ENCODE measurements at places on chromosomes 16 and 17.

DNA sequence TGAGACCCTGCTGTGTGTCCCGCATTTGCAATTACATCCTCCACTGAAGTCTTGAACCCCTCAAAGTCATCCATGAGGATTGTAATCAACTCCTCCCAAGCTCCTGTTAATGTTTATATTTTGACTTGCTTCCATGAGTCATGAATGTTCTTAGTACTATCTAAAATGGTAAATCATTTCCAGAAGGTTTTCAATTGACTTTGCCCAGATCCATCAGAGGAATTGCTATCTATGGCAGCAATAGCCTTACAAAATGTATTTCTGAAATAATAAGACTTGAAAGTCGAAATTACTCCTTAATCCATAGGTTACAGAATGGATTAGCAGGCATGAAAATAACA lies 2.5 kb upstream of the C16orf87 start:
- no peak for DNase-seq

- DNase-seq = no peak
Observed at GRCh38 chr16:11636172-11636721, 32.0 kb upstream of the SNN start.

GRCh38 chr16:66898933-66899309 lies 18.6 kb downstream of the PDP2 start:
- no peak for DNase-seq

- no peak for DNase-seq
Observed at GRCh38 chr17:76735586-76736348, 1.4 kb downstream of the SRSF2 start.

GRCh38 chr17:164303-165235 lies 16.9 kb downstream of the DOC2B start:
- DNase-seq = no peak

- no peak for DNase-seq
Observed at GRCh38 chr17:30433514-30433913, 43.7 kb upstream of the GOSR1 start.

- no peak for DNase-seq
Observed at GRCh38 chr16:74447578-74447977, 26.3 kb upstream of the CLEC18B start.

DNA sequence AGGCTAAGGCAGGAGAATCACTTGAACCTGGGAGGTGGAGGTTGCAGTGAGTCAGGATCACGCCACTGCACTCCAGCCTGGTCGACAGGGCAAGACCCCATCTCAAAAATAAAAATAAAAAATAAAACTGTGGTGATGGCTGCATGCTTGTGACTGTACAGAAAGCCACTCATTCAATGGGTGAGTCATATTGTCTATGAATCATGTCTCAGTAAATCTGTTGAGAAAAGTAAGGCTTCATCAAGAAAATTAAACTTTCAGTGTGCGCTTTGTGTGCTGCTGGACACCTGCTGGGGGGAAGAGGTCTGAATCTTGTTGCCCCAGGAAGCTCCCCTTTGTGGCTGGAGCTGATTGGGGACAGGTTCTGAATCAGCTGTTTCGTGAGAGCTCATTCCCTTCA lies 11.3 kb downstream of the NUBP1 start:
- DNase-seq = no peak

- no peak for DNase-seq
Observed at GRCh38 chr17:292531-293382, 59.9 kb downstream of the RPH3AL start.

- no peak for DNase-seq
Observed at GRCh38 chr17:79664930-79665737, 54.3 kb upstream of the RBFOX3 start.

- no peak for DNase-seq
Observed at GRCh38 chr17:48490451-48490892, 40.3 kb downstream of the HOXB1 start.

DNA sequence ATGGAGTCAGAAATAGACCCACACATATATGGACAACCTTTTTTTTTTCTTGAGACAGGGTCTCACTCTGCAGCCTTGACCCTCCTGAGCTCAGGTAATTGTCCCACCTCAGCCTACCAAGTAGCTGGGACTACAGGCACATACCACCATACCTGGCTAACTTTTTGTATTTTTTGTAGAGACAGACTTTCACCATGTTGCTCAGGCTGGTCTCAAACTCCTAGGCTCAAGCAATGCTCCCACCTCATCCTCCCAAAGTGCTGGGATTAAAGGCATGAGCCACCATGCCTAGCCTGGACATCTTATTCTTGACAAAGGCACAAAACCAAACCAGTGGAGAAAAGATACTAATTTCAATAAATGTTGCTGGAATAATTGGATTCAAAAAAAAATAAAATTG lies 14.7 kb upstream of the NACA2 start:
- no peak for DNase-seq

DNA sequence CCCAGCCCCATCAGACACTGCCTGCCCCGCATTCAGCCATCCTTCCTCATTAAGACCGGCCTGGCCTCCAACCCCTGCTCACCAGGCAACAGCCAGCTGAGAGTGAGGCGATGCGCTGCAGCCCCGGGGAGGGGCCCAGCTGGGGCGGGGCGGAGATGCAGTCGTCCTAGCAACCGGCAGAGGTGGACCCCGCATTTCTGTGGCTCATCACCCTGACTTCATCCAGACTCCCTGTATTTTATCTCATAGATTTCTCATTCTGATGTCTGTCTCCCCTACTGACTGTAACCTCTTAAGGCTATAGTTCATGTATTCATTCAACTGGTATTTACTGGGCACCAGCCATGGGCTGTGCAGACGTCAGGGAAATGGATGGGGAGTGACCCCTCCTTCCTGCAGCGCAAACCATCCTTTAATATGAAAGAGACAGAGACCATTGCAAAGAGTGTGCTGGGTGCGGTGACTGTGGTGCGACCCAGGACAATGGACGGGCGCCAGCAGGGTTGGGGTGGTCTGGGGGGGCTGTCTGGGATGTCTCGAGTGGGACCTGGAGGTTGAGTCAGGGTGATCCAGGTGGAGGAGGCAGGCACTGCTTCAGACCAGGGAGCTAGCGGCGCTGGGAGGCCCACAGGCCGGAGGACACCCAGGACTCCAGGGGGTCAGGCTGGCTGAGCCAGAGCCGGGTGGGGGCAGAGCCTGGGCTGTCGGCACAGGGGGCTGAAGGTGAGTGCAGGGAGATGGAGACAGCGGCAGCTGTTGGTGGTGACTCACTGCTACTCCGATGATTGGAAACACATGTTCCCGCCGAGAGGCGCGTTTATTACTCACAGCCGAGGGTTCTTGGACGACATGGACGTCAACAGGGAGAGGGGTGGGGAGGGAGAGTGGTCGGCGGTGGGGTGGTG lies 10.5 kb upstream of the TIMP2 start:
- no peak for DNase-seq

GRCh38 chr17:81885454-81885853 lies 5.9 kb downstream of the ALYREF start:
- no peak for DNase-seq

GRCh38 chr17:14732211-14732610 lies 431.3 kb downstream of the HS3ST3B1 start:
- DNase-seq = no peak

DNA sequence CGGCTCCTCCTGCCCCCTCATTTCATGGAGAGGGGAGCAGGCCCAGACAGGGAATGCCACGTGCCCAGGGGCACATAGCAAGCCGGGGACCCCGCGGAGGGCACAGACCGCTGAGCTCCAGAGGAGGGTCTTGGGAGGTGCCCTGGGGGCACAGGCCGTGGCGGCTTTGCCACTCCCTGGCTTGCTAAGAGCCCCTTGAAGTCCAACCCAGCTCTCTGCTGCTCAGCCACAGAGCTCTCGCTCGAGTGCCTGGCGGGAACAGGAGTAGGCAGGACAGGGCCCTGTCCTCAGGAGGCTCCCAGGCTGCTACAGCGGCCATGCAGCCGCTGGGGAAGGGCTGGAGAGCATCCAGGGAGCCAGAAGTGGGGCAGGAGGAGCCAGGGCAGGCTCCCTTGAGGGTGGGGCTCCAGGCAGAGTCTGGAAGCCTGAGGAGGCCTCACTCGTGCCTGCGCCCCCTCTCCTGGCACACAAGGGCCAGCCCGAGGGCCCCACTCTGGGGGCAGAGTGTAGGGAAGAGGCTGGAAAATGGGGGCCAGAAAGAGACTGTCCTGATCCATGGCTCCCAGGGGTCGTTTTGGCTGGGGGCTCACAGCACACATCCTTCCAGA lies 4.4 kb upstream of the RAB26 start:
- no peak for DNase-seq

DNA sequence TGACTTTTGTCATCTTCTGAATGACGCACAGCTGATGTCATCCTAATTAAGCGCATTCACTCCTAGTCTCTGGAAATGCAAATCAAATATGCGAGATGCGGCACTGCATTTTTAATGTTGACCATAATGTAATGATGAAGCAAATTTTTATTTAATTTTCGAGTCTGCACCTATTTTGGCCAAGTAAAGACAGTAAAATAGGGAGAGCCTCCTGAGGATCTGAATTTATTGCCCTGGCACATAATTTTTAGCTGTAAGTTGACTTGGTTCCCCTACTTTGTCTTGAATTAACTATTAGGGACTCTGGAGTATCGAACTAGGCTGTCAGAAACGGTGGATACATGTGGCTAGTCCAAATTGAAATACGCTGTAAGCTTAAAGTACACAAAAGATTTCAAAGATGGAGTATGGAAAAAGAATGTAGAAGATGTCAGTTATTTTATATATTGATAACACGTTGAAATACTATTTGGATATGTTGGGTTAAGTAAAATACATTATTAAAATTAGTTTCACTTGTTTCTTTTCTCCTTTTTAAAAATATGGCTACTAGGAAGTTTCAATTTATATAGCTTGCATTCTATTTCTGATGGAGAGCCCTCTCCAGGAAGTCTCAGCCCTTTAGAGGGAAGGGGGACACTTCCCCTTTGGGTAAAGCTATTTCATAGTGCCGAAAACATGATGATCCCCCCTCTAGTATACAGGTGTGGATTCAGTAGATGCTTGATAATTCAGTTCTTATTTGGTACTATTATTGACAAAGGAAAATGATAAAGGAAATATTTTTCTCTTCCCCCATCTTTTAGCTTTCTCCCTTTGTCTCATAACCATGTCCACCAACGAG lies 991 bp downstream of the KPNA2 start:
- DNase-seq = no peak

GRCh38 chr17:29642171-29642611 lies 19.5 kb upstream of the CORO6 start:
- no peak for DNase-seq

DNA sequence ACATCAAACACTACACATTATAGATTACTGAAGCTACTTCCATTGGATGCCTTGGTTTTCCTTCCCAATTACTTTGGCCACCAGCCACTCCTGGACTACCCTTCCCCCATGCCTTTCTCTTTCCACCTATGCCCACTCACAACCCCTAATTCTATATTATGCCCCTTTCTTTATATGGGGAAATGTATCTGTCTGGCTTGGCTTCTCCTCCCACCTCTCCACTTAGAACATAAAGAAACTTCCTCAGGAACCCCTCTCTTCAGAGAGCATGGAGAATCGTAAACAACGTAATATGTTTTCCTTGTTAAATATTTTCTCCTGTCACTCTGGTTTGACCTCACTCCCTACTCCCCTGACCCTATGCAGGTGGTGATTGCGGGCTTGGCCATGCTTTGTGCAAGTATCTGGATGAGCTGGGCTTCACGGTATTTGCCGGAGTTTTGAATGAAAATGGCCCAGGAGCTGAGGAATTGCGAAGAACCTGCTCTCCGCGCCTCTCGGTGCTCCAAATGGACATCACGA lies 32.8 kb downstream of the HSD17B2 start:
- DNase-seq = no peak

- no peak for DNase-seq
Observed at GRCh38 chr16:75273054-75273925, 21.9 kb upstream of the BCAR1 start.

- no peak for DNase-seq
Observed at GRCh38 chr16:21610006-21610544, 10.7 kb downstream of the METTL9 start.

GRCh38 chr17:44892250-44892649 lies 7.0 kb downstream of the EFTUD2 start:
- no peak for DNase-seq

- no peak for DNase-seq
Observed at GRCh38 chr16:7436306-7436705, 103.7 kb downstream of the RBFOX1 start.

DNA sequence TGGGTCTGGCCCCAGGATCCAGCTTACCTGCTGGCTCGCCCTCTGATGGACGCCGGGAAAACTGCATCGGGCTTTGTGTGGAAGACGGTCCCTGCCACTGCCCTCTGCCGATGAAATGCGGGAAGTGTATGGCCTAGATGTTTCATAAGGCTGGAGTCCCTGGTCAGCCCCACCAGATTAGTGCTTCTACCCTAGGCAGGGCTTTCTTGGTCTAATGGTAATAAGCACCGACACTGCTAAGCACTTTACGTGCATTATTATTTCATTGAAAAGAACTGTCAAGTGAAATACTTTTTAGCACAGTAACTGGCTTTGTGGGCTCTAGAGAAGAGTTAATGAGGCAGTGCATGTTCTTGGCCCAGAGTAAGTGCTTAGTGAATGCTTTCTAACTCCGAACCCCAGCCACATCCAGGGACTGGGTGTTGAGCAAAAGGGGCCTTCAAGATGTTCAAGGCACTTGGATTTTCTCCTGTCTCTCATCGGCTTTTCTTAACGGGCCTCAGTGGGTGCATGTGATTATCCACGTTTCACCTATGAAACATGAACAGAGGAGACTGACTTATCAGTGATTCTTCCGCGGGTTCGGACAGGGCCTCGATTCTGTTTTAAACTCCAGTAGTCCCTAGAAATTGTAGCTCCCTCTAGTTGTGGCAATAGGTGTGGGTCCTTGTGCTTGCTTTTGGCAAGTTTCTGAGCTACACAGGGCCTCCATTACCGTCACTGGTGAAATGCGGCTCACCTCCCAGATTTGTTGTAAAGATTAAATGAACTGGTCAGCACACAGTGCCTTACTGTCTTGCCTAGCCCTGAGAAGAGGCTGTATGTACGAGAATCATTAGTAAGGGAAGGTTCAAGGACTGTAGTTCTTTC lies 6.6 kb downstream of the TRAF4 start:
- DNase-seq = peak; percentile 89

DNA sequence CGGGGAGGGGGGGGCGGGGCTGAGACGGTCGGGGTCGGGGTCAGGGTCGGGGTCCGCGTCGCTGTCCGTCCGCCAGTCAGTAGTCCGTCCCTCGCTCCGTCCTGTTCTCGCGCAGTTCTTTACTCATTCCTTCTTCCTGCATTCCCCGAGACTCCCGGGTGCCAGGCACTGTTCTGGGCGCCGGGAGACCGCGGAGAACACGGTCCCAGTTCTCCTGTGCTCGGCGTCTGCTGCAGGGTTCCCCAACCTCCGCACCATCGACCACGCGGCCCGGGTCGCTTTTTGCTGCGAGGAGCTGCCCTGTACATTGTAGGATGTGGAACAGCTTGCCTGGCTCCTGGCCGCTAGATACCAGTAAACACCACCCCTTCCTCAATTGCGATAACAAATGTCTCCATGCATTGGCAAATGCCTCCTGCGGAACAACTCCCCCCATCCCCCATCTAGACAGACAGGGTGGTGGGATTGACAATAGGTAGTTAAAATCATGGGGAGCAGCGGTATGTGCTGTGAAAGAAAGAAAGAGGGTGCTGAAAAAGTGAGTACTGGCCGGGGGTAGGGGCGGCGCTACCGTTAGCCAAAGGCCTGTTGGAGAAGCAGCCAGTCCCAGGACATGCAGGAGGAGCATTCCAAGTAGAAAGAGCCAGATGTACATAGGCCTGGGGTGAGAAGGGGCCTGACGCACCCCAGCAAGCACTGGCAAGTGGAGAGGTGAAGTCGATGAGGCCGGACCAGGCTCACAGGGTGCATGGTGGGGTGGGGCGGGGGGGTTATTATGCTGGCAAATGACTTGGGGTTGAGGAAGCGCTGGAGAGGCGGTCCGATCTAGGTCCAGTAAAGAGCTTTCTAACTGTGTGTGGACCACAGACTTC lies 631 bp downstream of the TRAF7 start:
- no peak for DNase-seq
